ENCODE measurements at places on chromosomes 2 and 18. TPM values are rescaled to one million over a fixed set of nuclear protein-coding genes. Genes with fewer than 3 reads are reported as not detected.

The RTP5 gene
- total RNA-seq = 1.4 TPM

The ANKRD29 gene
- 0.23 TPM for total RNA-seq

The EGR4 gene
- not detected for total RNA-seq

The PXDN gene
- total RNA-seq = 0.69 TPM

The POTEF gene
- total RNA-seq = not detected

The NCKAP5 gene
- not detected for total RNA-seq
